ENCODE measurements at places on chromosomes 1 and 21. TPM values are rescaled to one million over a fixed set of nuclear protein-coding genes. Genes with fewer than 3 reads are reported as not detected.

Gene TMPRSS15
- total RNA-seq, result not detected

Gene COL8A2
- not detected for total RNA-seq

Gene AGT
- total RNA-seq, result 1.5 TPM

Gene KCNK2
- not detected for total RNA-seq

Gene FCRL6
- total RNA-seq, result 11.8 TPM

Gene KRTAP19-3
- not detected for total RNA-seq

Gene OLFM3
- total RNA-seq, result not detected

Gene BSND
- not detected for total RNA-seq

Gene S100A7A
- total RNA-seq, result not detected

Gene KCNK1
- 0.76 TPM for total RNA-seq

Gene S100A5
- 0.36 TPM for total RNA-seq

Gene GJA8
- not detected for total RNA-seq

Gene NDUFV3
- 30.7 TPM for total RNA-seq

GRCh38 chr1:54806931-54807611 is 5.9 kb upstream of the TTC22 start:
- no peak for DNase-seq

DNA sequence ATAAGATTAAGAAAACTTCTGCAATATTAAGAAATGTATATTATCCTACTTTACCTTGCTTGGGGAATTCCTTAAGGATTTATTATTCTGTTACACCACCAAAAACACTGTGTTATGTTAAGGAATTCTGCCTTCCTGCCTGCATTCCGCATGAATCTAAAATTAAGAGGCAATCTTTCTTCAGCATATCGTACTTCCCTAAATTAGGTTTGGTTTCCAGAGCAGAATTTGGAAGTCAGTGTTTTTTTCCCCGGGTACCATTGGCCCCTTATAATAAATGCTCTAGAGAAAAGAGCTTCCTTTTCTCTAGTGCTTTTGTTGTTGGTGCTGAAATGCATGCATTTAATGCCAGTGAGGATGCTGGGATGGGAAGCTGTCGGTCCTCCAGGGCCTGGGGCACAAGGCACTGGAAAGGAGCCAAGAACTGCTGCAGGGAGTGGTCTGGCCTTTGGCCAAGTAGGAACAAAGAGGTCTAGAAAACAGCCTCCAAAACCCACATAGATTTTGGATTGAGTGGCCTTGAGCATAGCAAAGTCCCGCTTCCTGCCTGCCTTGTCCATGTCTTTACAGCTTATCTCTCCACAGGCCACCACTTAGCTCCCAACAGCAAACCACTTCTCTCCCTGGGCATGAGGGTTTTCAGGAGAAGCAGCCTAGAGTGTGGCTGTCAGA is 69.9 kb downstream of the RRAGC start:
- DNase-seq, result no peak

DNA sequence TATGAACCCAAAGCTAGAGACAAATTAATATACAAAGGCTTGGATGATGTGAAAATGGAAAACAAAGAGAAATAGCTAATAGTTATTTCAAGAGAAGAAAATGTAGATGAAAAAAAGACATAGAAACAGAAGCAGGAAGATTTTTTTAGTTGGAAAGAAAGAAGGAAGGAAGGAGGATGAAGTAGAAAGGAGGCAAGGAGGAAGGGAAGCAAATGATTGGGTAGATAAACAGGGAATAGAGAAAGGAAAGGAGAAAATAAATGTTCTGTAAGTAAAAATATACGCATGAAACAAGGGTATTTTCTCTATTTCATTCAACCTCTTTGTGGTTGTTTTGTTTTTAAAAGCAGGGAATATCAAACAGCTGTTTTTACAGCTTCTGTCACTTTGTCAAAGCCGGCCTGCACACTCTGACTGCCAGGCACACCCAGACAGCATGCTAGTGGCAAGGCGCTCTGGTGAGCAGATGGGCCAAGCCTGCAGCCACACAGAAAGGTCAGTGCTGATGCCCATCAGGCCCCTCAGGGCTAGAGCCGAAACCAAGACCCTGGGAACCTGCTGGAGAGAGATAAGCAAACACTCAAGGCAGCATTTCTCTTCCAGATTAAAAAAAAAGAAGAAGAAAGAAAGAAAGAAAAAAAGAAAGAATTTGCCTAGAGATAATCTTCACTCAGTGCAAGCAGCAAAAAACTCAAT is 72.9 kb upstream of the CTTNBP2NL start:
- no peak for DNase-seq

GRCh38 chr1:68321084-68321685 is 88.9 kb upstream of the WLS start:
- no peak for DNase-seq

- DNase-seq, result no peak
Measured at GRCh38 chr1:57518496-57518895, 94.6 kb upstream of the DAB1 start.

- DNase-seq, result no peak
Measured at GRCh38 chr1:46169811-46170454, 5.0 kb upstream of the TSPAN1 start.

DNA sequence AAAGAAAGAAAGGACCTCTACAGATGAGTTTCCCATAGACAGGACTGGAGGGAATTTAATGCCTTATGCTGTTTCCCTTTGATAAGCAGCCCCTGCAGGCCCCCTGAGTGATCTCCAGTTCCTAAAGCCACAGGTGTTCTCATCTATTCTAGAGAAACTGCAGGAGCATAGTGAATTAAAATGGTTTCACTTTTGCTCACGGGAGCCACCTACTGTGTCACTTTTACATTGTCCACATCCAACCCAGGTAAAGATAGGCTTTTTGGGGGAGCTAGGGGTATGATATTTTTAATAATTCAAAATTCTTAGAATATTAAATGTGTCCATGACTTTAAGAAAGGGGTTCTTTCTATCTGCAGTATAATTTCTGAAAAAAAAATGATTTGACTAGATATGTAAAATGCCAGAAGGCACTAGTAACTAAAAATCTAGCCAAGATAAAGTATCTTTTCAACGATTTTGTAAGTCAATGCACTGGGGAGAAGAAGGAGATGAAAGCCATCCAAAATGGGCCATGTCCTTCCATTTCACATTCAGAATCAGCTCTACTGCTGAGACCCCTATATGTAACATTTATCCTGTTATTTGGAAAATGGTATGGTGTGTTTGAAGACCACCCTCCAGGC is 267.3 kb upstream of the DUSP10 start:
- DNase-seq, result no peak

- DNase-seq, result no peak
Measured at GRCh38 chr1:155975375-155976061, 2.8 kb downstream of the ARHGEF2 start.

GRCh38 chr21:36700971-36701755 is 2.2 kb downstream of the SIM2 start:
- no peak for DNase-seq

DNA sequence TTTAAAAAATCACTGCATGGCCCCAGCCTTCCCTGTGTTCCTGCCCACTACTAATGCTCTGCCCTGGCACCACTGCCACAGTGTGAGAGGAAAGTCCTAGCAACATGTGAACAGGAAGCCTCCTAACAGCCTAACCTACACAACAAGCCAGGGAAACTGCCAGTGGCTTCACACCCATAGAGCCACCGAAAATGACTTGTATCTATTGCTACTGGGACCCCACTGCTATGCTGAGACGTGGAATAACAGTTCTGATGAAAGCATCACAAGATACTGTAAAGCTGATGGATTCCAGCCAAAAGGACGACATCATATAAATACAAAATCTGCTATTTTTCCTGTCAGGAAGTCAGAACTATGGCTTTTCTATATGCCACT is 74.9 kb downstream of the JAK1 start:
- DNase-seq, result no peak

DNA sequence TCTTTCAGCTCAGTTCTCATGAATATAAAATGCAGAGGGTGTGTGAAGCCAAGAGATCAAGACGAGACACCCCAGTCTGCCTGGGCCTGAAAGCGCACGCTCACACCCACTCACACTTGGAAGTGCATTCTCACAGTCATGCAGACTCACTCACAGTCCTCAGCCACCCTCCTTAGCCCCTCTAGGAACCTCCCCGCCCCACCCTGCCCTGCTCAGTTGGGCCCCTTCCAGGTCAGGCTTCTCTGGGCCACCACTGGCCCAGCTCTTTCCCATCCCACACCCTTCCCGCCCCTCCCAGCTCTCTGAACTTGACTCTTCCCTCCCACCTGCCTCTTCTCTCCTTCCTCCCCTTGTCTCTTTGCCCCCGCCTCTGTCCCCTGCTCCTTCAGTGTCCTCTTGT is 93.8 kb downstream of the EPHB2 start:
- DNase-seq, result no peak

DNA sequence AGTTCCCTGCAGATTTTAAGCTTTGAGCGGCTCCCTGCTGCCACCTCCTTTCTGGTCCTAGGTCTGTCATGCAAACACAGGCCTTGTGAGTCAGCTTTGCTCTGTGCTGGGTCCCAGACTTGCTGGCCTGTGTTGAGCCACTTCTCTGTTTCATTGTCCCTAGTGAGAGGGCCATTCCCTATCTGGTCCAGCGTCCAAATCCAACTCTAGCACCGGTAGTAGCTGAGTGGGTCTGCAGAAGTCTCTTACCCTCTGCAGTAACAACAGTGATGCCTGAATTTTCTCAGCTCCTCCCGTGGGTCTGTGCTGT is 5.8 kb downstream of the TTC22 start:
- no peak for DNase-seq

DNA sequence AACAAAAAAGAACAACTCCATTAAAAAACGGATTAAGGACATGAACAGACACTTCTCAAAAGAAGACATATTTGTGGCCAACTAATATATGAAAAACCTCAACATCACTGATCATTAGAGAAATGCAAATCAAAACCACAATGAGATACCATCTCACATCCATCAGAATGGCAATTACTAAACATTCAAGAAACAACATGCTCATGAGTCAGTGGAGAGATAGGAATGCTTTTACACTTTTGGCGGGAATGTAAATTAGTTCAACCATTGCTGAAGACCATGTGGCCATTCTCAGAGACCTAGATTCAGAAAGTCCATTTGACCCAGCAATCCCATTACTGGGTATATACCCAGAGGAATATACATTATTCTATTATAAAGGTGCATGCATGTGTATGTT is 1442.6 kb upstream of the B3GALT2 start:
- DNase-seq, result no peak

GRCh38 chr1:191963286-191963685 is 195.0 kb upstream of the RGS18 start:
- no peak for DNase-seq

- no peak for DNase-seq
Measured at GRCh38 chr1:201011616-201012015, 11.9 kb downstream of the KIF21B start.

DNA sequence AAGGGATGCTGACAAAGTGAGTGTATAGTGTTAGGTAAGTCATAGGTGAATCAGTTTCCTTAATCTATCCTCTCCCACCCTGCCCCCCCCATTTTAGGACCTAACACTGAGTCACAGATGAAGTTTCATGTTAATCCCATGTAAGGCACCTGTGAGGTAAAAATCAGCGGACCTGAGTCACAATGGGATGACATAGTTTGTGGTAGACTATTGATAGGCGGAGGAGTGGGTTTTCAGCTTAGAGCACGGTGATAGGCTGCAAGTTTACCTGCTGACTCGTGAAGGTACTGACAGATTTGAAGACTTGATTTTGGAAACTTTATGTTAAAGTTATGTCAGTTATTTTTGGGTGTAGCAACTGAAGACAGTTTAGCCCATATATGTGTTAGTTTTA is 1.7 kb downstream of the TOR1AIP1 start:
- peak; percentile 53 for DNase-seq

DNA sequence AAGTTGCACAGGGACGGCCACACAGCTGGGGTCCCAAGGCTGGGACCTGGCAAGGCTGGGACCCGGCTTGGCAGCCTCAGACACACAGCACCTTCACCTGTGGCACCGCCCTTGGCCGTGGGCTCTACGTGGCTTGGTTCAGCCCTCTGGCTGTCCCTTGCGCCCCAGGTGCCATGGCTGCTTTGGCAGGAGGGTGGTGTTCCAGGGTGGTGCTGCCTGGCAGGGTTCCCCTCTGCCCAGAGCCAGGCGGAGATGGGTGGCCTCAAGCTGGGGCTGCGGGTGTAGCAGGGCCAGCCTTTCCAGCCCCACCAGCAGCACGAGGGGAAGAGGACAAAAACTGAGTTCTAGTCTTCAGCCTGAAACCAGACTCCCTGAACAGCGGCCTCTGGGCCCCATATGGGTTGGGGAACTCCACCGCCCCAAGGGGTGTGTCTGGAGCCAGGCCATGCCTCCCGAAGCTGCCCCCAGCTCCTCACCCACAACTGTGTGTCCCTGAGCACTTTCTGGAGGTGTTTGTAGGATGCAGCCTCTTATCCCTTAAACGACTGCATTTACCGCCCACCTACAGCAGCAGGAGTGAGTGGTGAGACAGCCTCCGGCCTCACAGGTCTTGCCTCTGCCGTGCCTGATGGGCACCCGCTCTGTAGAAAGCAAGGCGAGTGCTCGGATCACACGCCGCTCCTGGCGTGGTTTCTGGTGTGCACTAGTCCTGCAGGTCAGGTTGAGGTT is 92.3 kb downstream of the PDE9A start:
- no peak for DNase-seq

- DNase-seq, result no peak
Measured at GRCh38 chr1:156113282-156113950, 1.1 kb upstream of the LMNA start.

GRCh38 chr1:60133848-60134247 is 60.3 kb upstream of the C1orf87 start:
- no peak for DNase-seq

- no peak for DNase-seq
Measured at GRCh38 chr1:46603481-46603857, 599 bp downstream of the MKNK1 start.

DNA sequence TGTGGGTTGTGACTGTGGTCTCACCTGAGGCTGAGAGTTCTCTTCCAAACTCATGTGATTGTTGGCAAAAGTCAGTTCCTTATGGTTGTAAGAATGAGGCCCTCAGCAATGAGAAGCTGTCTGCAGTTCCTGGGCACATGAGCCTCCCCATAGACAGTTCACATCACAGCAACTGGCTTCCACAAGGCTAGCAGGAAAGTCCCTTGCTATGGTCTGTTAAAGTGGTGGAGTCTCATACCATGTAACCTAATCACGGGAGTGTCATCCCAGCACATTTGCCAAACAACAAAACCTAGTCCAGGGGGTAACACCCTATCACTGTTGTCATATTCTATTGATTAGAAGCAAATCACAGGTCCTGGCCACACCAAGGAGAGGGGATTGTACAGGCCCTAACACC is 163.8 kb downstream of the BACH1 start:
- no peak for DNase-seq

DNA sequence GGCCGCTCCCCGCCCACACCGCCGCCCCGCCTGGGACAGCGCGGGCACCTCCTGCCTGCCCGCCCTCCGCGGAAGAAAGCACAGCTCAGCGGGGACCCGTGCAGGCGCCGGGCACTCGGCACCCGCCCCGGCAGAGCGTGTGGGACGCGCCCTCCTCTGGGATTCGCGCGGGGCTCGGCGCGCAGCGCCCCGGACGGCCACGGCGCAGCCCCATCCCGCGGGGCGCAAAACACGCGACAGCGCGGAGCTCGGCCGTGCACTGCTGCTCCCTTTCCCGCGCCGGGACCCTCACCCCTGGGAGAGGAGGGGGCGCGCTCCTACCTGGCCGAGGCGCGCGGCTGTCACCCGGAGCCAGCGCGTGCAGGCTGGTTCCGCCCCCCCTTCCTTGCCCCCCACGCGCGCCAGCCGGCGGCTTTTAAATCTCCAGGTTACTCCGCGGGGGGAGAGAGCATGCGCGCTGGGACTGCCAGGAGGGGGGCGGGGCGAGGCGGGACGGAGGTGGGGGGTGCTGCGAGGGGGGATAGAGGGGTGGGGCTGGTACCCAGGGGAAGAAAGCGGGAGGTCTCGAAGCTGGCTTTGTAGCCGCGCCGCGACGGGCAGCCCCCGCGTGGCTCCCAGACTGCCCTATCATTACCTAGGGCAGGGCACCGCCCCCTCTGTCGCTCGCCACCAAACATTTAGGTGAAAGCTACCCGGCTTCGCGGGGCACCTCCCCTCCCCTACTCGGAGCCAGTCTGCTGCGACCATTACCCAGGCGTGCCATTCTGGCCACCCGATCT is at the start of gene SLC45A3:
Gene SLC45A3, minus strand, starts transcription at position 437 of the 779 bp plus-strand sequence. CDS start 15,853 bp downstream, outside the sequence.
- DNase-seq, result no peak
